ENCODE measurements at places on chromosomes 6 and 20.

GRCh38 chr6:27760464-27760863, 151.7 kb downstream of the OR2B2 start:
- DNase-seq: no peak

DNA sequence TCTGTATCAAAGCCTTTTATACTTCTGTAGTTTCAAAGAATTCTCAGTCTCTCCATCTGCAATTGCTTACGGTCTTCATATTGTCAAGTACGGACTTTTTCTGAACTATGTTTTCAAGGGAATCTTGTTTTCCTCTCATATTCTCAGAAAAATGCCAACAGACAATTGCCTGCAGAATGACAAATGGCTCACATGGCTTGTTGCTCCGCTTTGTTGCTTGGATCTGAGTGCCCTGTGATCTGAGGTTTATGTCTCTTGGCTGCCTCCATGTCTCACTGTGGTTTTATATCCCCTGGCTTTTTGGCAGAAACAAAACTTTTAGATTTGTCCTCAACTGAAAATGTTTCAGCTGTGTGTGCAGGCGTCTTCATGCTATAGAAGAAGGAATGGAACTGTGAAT, 285.4 kb upstream of the CHD6 start:
- DNase-seq: peak; percentile 24

DNA sequence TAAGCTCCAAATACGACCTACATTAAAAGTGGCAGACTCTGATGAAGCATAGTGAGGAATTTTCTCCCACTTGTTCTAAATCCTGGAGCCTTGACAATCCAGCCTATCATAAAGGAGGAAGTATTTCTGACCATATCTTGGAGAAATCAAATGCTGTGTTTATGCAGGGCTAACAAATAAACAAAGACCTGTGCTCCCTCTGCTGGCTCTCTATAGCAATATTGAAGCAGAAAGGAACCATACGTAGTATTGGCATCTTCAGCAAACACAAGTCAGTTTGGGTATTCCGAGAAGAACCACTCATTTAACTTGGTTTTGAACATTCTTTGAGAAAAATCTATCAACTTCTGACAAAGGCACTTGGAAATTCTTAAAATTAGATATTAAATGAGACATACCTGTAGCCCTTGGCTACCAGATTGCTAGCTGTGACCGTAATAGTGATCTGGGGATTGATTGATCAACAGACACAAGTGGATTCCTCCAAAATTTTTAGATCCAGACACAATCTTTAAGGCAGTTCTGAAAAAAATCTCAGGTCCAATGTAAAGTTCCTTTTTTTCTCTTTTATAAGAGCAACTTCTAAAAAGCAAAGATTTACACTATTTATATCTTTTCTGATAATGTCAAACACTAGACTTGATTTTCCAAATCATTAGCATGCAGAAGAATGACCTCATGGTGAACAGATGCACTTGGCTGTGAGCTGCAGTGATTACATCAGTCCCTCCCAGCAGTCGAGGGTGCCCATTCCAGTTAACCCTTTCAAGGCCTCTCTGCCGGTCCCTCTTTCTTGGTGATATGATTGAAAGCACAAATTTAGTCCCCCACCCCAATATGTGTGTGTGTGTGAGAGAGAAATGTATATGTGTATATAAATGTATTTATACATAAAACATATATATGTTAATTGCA, 40.2 kb downstream of the INSM1 start:
- DNase-seq: peak; percentile 43

DNA sequence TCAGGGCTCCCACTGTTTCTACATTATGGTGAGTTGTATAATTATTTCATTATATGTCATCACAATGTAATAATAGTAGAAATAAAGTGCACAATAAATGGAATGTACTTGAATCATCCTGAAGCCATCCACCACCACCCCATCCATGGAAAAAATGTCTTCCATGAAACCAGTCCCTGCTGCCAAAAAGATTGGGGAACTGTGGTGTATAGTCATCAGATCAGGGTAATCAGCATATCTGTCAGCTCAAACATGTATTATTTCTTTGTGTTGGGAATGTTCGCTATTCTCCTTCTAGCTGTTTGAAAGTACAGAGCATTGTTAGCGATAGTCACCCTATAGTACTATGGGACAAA, 33.8 kb upstream of the SLC22A23 start:
- no peak for DNase-seq

DNA sequence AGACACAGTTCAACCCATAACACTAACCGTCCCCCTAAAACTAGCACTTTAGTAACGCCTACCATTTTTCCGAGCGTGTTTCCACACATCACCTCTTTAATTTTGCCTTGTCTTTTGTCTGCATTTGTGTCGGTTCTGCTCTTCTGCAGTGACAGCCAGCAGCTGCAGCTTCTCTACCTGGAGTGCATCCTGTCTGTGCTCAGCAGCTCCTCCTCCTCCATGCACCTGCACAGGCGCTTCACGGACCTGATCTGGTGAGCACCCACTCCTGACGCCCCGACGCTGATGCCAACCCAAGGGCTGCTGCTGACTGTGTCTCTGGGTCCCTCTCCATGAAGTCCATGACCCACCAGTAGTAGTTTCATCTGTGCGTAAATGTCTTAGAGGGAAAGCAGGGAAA, 35.4 kb upstream of the PBOV1 start:
- no peak for DNase-seq

DNA sequence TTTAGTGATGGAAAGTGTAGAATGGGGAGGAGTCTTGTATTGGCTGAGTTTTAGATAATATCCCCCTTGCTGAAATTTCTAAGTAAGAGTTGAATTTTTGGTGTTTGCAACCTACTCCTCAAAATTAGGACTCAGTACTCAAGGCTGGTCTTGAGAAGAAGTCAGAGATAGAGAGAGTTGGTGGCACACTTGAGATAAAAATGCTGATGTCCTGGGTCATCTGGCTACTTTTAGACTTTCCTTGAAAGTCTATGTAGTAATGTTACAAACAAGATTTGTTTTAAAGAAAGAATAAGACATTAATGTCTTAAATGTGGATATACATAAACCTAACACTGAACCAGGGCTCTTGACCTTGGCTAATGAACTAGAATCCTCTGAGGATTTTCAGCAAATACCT, 62.5 kb upstream of the MLIP start:
- no peak for DNase-seq

GRCh38 chr20:53838311-53838868, 232.0 kb downstream of the BCAS1 start:
- DNase-seq: no peak

DNA sequence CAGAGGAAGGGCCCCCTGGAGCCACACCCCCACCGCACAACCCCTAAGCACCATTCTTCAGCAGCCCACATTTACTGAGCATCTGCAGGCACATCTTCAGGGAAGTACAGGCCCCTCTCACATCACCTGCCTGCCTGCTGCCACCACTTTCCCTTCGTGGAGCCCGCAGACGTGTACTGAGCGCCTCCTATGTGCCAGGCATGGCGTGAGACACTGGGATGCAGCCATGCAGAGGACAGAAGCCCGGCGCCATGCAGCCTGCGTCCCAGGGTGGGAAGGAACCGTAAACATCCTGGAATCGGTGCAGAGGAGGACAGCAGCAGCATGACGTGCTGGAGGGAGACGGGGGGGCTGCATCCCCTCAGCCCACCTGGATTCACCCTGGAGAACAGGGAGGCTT, 78.1 kb downstream of the GRM4 start:
- DNase-seq: no peak

- DNase-seq: no peak
These were observed 11.0 kb upstream of the ELOVL5 start for GRCh38 chr6:53359843-53360092.

DNA sequence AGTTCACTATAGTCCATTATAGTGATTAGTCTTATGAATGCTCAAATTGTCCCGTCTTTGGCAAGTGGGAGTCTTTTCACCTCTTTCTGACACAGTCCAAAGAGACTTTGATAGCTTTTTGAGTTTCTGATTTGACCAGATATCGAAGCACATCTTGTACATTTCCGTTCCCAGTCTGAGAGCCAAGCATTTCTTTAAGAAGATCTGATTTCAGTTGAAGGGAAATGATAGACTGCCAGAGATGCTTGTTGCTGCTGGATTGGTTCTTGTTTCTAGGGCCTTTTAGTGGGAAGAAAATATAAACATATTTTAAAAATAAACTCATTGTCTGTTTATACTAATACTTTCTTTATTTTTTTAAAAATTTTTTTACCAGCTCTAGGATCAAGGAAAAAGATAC, 54.1 kb upstream of the IER3 start:
- no peak for DNase-seq

DNA sequence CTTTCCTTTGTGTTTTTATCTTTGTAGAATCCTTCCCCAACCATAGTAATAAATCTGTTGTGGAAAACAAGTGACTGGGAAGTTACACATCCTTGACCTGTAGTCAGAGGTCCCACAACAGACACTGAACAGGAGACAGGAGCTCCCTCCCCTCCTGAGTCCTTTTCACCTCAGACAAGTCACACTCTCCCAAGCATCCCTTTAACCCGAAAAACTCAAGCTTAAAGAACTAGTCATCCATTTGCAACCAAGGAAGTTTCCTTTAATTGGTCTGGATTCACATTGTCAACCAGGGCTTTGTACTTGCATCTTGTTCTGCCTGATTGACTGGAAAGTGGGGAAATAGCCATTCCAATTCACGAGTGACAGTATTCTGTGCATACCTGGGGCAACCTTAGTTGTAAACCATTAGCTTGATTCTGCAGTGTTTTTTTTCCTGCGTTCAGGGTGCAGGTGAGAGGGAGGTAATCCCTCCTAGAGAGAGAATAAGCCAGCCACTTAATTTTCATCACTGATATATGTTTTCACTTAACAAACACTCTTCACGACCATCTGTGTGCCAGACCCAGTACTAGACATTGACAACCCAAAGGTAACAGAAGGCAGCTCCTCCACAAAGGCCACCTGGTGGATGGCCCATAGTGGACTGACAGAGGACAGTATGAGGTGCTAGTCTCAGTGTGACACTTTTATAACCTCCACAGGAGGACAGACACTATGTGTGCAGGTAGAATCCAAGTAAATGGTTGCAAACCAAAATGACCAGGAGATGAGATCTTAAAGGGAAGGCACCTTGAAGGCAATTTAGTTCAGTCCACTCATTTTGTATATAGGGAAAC, 112.4 kb downstream of the SLX4IP start:
- no peak for DNase-seq

DNA sequence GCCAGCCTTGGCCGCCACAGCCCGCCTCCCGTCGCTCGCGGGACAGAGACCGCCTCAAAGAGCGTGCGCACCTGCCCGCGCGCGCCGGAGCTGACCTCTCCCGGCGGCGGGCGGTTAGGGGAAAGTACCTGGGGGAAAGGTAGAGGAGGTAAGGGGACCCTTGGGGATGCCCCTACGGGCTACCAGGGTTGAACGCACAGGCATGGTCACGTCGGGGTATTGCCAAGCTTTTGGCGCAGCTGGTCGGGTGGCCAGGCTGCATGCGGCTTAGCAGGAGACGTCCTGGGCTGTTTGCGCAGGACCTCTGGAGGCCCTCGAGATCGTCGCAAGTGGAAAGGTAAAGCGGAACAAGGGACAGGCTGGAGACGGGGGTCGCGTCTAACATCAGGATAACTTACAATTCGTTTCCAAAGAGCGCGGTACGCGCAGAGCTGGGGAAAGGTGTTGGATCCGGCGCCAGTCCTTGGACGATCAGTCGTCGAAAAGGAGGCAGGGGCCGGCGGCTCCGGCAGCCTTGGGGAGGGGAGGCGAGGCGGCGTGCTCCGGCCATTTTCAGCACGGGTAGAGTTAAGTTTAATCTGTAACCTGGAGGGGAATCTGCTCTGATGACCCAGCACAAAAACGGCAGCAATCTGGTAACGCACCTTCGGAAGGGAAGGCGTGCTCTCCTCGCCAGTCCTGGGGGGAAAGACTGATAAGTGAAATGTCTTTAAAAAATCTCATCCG, 9.0 kb downstream of the GNAS-AS1 start:
- no peak for DNase-seq

DNA sequence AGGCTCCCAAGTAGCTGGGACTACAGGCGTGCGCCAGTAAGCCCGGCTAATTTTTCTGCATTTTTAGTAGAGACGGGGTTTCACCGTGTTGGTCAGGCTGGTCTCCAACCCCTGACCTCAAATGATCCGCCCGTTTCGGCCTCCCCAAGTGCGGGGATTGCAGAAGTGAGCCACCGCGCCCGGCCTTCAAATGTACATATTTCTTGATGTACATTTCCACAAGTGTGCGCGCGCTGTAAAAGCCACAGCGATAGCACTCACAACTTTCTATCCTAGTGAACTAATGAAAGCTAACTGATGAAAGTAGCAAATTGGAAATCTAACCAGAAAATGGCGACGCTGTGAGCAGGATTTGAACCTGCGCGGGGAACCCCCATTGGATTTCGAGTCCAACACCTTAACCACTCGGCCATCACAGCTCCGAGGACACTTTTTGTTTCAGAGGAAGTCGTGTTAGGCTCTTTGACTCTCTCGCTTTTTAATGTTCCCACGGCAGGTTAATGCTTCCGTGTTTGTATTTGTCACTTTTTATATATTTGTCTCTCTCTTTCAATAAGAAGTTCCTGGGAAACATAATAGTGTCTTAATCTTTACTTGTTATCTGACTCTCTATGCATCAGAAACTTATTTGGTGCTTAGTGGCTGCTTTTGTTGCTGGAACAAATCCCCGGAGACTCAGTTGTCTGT, 199.4 kb upstream of the ZNF184 start:
- DNase-seq: no peak

GRCh38 chr6:116386581-116387299, 16.0 kb downstream of the DSE start:
- DNase-seq: no peak

- no peak for DNase-seq
These were observed 1.8 kb downstream of the EPB41L2 start for GRCh38 chr6:131061041-131061750.

- peak; percentile 83 for DNase-seq
These were observed at the start of gene PDE10A for GRCh38 chr6:165662749-165663376. Gene PDE10A, minus strand, starts transcription at chr6:165663241. Its CDS starts 430 bp downstream, at chr6:165662811.

DNA sequence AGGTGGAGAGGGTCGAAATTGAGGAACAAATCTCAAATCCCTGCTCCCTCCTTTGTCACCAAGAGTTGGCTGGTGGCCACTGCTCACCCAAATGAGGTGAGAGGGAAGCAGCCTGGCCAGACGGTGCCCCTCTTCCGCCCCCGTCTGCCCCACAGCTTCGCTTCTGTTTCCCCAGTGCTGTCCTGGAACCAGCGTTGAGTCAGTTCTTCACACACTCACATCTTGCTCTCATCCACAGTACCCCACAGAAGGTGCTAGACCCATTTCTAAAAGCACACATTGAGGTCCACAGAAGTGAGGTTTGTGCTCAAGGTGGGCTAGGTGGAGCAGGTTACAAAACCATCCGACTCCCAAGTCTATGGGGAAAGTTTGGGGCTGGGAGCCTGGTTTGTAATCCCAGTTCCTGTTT, 3.8 kb downstream of the CEBPB start:
- no peak for DNase-seq

All from femur (tissue), 1 donor.